Trophoblast cell (in vitro differentiated cells and primary cell): ENCODE measurements at places on chromosomes 1 and 21.

DNA sequence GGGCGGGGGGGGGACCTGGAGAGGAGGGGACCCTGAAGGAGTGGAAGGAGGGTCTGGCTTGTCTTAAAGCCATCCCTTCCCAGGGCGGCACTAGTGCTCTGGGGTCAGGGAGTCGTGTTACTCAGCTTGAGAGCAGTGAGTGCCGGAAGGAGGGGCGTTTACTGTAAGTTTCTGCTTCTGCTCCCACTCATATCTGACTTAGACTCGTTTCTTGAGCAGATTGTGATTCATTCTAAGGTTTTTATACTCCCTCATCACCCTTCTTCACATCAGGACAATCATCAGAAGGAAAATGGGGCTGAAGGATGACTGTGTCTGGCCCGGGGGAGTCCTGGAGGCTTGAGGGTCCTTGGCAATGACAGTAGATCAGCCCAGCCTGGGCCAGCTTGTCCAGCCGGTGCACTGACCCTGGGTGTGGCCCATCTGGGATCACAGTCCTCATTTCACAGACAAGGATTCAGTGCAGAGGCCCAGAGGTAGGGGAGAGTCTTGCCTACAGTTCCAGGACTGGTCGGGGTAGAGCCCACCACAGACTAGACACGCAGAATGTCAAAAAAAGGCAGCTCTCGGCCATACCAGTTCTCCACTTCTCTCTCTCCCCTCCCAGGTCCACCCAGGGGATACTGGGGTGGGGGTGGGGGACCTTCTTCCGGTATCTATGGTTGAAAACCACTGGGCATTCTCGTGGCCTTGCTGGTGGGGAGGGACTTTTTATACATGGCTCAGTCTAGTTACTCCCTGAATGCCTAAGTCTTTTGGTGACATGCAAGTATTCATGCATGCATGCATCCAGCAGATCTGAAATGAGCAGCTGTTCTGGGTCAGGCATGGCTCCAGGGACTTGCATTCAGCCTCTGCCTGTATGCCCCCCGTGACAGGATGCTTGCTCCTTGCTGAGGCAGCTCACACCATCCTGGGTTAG, 5.1 kb downstream of the TNFRSF8 start:
- H3K27ac ChIP-seq: peak overlapping the region; percentile 54
- peak; percentile 5 for DNase-seq
- peaks cover 15% of the 10 kb centered on the region for H3K27me3 ChIP-seq
- peaks cover 17% of the 10 kb centered on the region for H3K4me1 ChIP-seq
- no peaks in the 10 kb centered on the region for H3K36me3 ChIP-seq

DNA sequence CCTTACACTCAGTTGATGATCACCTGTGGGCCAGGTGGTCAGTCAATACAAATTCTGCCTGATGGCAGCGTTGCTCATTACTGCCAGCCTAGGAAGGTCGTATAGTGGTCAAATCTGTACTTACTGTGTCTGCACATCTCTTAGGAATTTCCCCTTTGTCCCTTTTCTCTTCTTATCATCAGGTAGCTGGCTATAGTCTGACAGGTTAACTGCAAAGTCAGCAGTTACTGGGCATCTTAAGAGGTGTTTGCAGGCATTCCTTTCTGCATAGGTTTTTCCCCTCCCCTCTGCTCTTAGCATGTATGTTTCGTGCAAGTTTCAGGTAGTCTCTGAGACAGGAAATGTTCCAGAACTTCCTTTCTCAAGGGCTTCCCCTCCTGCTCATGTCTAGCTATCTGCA, 298.7 kb downstream of the LRRIQ3 start:
- no peak overlapping the region for H3K4me3 ChIP-seq
- no peaks in the 10 kb centered on the region for H3K4me1 ChIP-seq
- peak overlapping the region; percentile 67 for H3K27ac ChIP-seq
- no peaks in the 10 kb centered on the region for H3K27me3 ChIP-seq
- no peak for DNase-seq
- H3K36me3 ChIP-seq: no peaks in the 10 kb centered on the region

- no peak for DNase-seq
- H3K4me3 ChIP-seq: no peak overlapping the region
- H3K36me3 ChIP-seq: no peaks in the 10 kb centered on the region
- H3K27me3 ChIP-seq: no peaks in the 10 kb centered on the region
Measured at GRCh38 chr1:72010094-72010431, 272.3 kb downstream of the NEGR1 start.

DNA sequence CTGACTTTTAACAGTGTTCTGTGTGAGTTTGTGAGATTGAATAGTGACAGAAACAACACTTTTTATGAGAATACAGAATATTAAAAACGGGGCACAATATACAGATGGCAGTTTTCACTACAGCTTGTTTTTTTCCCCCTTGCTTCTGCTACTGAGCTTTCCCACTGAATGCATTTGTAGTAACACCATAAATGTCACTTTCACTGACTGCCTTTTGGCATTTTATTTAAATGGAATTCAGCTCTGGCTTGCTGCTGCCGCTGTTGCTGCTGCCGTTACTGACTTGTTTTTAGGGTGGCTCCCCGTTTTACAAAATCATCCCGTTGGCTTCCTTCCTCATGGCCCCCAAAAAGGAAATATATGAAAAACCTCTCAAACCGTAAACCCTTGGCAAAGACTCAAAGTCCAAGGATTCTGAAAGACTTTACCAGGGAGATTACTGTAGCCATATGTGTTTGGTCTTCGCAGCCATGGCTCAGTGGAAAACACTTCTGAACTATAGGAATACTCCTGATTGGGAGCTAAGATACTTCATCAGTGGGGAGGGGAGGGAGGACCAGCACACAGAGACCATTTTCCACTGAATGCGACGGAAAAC, 151.0 kb downstream of the NUF2 start:
- no peak overlapping the region for H3K27ac ChIP-seq
- H3K36me3 ChIP-seq: no peaks in the 10 kb centered on the region
- H3K4me3 ChIP-seq: no peak overlapping the region
- no peak for DNase-seq

DNA sequence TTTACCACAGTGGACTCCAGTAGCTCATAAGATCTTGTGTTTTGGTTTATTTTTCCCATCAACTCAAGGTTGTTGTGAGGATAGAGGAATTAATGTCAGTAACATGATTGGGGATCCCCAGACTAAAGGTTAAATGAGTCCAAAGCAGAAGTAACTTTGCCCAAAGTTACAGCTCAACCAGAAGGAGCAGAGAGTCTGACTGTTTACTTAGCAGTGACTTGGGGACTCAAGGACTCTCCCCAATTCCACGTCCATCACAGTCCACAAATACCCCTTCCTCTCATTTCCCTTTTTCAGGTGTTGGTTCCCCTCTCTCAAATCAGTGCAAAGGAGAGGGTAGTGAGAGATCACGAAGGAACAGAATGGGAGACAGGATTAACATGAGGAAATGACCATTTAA, 4.0 kb upstream of the ETV3 start:
- H3K27ac ChIP-seq: no peak overlapping the region
- no peaks in the 10 kb centered on the region for H3K4me1 ChIP-seq
- H3K36me3 ChIP-seq: no peaks in the 10 kb centered on the region
- no peak for DNase-seq
- no peaks in the 10 kb centered on the region for H3K27me3 ChIP-seq

- no peaks in the 10 kb centered on the region for H3K27me3 ChIP-seq
- peak; percentile 91 for DNase-seq
- H3K4me3 ChIP-seq: no peak overlapping the region
Measured at GRCh38 chr1:62356257-62356835, 37.1 kb upstream of the KANK4 start.

DNA sequence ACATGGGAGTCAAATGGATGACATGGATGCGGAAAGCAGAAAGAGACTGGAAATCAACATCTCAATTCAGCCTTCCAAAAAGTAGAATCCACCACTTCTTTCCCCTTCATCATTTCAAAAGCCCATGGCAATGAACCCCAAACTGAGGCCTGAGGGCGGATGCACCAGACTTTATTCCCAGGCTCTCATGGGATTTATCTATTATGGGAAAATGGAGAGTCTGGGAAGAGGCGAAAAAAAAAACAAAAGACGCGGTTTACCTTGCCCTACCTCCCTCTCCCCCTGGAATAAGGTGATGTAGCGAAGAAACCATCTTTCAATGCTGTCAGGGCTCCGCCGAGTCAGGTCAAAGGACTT, 624 bp downstream of the KIFAP3 start:
- peaks cover 4% of the 10 kb centered on the region for H3K4me1 ChIP-seq
- H3K27me3 ChIP-seq: no peaks in the 10 kb centered on the region
- peak overlapping the region; percentile 86 for H3K4me3 ChIP-seq
